ENCODE measurements at places on chromosomes 5 and 9. TPM values are rescaled to one million over a fixed set of nuclear protein-coding genes. Genes with fewer than 3 reads are reported as not detected.

ADAMTS19 gene
- total RNA-seq: 20.3 TPM

PCDHA7 gene
- 0.48 TPM for total RNA-seq

IARS1 gene
- 234 TPM for total RNA-seq

DNA sequence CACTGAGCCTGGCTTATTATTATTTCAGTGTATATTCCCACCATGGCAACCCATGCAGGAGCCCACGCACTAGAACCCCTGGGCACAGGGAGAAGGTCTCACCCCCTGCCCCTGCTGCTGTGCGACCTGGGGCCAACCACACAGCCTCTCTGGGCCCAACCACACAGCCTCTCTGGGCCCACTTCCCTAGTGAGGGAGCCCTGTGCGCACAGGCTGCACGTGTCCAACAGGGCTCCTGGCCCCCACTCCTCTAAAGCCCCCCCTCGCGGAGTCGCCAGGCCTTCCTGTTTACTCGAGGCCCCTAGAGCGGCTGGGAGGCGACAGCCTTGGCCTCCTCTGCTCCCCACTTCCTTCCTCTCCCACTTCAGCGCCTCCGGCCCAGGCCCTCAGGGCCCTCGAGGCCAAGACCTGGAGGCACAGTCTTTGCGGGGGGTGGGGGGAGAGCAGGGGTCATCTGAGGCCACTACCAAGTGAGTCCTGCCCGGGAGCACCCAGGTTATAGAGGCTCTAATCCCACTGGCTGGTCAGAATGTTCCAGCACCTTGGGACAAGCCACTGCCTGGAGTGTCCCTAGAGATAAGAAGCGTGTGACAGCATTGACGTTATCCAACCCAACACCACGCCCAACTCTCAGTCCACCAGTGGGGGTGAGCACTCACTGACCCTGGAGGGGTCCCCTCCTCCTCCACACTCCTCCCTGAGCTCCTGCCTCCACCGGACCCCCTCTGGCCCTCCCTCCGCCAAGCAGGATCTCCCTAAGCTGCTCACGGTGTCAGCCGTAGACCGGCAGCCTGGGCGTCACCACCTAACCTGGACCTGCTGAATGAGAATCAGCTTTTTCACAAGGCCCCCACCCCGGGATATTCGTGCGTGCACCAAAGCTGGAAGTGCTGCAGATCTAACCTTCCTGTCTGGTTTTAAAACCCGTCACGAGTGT lies 7.9 kb upstream of the ENG start:
- DNase-seq: no peak

DNA sequence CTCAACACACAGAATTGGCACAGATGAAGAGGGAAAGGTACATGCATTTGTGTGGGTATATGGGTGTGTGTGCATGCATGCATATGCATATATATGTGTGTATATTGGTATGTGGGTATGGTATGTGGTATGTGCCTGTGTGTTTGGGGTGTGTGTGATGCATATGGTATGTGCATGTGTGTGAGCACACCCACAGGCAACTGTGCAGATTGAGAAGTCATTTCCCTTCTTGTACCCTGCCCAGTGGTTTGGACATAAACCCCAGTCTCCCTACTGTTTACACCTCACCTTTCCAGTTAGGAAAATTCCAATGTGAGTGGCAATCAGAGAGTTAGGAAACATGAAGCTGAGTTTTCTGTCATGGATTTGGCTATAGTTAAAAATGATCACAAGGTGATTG lies 178.0 kb downstream of the NXNL2 start:
- no peak for DNase-seq

ETF1 gene
- 183 TPM for total RNA-seq

DNA sequence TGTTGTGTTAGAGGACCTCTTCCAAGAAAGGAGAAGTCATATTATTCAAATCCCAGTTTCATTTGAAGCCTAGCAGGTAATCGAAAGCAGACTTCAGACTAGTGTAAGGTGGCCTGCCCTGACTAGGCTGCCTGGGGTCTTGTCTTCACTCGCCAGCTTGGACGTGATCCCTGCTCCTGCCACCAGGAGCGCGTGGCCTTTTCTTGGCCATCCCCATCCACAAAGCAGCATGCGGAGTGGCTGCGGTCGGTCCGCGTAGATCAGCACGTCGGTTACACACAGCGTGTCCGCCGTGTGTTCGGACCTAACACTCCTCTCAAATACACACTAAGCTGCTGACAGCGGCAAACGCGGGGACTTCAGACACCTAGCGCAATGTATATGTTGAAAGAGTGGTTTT lies 37.3 kb downstream of the CFAP77 start:
- DNase-seq: peak; percentile 84

DNA sequence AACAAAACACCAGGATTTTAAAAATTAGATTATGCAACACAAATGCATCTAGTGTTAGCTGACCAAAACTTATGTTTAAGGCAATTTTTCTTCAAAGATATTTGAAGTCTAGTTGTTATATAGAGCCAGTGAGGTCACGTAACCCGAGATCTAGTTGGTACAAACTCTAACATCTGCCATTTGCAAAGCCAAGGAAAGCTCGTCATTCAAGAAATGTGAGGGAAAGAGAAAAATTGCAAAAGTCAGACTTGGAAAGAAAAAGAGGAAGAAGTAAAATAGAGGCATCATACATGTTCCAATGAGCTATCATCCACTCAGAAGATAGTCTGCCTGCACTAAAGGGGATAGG lies 293.4 kb upstream of the PUM3 start:
- no peak for DNase-seq

NRARP gene
- 22.8 TPM for total RNA-seq

DNA sequence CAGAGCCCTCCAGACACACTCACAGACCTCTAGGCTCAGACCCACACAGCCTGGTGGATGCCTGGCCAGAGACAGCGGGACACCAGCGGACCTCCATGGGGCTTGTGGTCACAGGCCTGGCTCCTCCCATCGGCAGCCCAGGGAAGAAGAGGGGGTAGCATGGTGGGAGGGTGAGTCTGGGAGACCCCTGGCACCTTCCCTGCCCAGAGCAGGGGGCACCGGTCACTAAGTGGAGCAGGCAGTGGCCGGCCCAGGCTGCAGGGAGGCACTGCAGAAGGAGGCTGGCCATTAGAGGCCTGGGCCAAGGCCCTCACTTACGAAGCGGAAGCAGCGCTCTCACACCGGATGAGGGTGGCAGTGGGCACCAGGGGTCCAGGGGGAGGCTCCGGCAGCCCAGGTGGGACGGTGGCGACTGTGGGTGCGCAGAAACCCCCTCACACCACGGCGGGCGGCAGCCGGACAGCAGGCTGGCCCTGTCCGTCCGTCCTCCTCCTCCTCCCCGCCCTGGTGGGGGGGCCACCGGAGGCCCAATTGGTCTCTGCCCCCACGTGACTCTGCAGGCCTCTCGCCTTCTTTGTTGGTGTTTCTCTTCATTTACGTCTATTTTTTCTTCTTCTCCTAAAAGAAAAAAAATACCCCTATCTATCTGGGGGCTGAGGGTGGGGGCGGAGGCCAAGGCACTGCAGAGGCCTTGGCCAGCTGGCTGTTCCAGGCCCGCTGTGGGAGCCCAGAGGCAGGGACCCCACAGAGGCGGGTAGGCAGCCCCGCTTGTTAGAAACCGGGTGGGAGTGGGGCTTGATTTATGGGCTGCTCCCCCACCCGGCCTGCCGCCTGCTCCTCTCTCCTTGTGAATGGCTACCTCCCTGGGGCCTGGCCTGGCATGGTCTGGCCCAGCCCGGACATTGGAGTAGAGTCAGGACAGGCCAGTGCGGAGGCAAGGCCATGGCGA lies at the start of gene NR5A1:
Gene NR5A1 (minus strand): TSS at position 469 of the 949 bp plus-strand sequence. CDS start 4,004 bp downstream, outside the sequence.
- peak; percentile 31 for DNase-seq

UBAC1 gene
- 47.5 TPM for total RNA-seq

TICAM2 gene
- 0.33 TPM for total RNA-seq

- DNase-seq: no peak
Measured at GRCh38 chr5:143059355-143059754, 289.2 kb downstream of the ARHGAP26 start.

DNA sequence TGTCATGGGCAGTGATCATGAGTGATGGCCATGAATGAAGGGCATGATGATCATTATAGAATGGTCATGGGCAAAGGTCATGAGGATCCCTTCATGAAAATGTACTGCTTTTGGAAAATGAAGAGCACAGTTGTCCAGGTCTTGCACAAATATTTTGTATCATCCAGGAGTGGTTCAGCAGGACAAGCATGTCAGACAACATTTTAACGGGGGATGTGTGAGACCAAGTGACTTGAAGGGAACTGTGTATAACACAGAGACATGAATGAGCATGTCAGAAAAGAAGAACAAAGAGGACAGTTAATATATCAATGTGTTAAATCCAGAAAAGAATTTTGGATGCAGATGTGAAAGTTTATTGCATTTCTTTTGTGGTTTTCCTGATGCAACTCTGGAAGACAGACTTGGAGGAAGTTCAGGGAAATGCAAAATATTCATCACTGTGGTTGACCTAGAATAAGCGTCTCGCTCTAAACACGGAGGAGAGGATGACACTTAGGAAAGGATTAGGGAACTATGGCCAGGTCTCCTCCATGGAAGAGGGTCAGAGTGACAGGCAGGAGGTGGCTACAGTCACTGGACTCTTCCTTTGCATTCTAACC lies 116.1 kb upstream of the IRX4 start:
- no peak for DNase-seq

SLC27A6 gene
- 3.3 TPM for total RNA-seq

GRCh38 chr5:107476783-107477182 lies 194.0 kb downstream of the EFNA5 start:
- no peak for DNase-seq

- no peak for DNase-seq
Measured at GRCh38 chr5:41057940-41058339, 13.2 kb downstream of the MROH2B start.

DNA sequence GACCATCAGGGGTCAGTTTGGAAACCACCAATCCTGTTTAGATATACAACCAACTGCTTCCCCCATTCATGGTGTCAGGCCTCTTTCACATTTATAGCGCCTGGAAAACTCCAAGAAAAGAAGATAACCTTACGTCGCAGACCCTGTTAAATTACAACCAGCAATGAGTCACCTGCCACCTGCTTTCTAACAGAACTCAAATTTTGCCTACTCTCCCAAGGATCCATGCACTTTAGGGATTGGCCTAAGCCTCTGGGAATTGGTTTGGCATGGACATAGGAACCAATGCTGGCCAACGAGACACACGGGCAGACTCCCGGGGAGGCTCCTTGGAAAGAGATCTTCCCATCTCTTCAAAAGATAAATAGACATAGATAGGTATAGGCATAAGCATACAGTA lies 87.0 kb downstream of the FEM1C start:
- DNase-seq: no peak

- no peak for DNase-seq
Measured at GRCh38 chr9:131661568-131662288, 78.1 kb downstream of the RAPGEF1 start.

LRRC19 gene
- total RNA-seq: not detected

DNA sequence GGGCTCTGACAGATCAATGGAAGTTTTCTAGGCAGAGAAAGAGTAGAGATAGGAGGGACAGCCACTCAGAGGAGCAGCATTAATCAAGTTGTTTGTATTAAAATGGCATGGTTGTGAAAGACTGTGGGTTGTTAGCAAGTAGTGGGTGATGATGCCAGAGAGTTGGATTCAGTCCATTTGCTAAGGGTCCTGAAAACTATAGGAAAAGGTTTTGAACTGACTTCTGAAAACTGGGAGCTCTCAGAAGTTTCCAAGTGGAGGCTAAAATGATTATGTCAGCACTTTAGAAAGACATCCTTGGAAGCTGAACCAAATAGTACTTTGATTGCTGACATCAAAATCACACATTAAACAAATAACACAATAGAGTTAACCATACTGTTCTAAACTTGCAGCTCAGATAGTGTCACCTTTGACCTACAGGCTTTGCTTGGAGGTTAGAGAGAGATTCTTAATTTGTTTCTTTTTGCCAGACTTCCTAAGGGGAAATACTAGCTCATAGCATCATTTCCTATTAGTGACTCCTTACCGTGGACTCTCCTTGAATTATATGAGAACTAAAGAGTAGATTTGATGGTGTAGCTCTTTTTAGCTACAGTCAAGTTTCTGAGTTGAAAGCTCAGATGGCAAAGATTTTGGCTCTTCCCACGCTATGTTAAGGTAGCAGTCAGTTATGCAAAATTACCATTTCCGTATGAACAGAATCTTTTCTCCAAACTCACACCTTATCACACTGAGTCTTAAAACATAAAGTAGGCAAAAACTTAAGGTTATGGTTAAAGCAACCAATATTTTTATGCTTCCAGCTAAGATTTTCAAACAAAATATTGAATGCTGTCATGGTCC lies 277.1 kb downstream of the NR3C1 start:
- no peak for DNase-seq

All from H9 (cell line).